ENCODE measurements at places on chromosomes 3 and 15.

DNA sequence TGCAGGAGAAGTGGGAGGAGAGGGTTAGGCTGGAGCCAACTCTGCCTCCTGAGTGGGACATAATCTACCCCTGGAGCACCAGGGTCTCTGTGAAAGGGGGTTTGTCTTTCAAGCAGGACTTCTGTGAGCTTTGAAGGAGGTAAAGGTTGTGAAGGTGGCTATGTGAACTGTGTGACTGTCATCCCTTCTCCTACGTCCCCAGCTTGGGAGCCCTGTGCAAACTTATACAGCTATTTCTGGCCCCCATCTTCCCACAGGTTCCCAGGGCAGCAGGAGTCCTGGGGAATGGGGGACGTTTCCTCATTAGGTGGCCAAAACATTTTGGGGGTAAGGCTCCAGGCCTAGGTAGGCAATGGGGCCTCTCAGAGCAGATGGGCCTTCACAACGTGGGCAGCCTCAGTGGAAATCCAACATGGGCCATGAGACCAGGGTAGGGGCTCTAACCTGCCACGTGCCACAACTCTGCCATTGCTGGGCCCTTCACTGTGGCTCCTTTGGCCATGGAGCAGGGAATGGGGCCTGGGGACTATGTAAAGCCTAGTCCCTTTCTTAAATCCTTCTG lies 3.5 kb downstream of the VIPR1 start:
- no peak for DNase-seq

- DNase-seq, result no peak
Measured at GRCh38 chr3:107904536-107905066, 186.2 kb downstream of the CD47 start.

GRCh38 chr3:153829606-153830170 lies 291.5 kb upstream of the ARHGEF26 start:
- DNase-seq, result no peak

DNA sequence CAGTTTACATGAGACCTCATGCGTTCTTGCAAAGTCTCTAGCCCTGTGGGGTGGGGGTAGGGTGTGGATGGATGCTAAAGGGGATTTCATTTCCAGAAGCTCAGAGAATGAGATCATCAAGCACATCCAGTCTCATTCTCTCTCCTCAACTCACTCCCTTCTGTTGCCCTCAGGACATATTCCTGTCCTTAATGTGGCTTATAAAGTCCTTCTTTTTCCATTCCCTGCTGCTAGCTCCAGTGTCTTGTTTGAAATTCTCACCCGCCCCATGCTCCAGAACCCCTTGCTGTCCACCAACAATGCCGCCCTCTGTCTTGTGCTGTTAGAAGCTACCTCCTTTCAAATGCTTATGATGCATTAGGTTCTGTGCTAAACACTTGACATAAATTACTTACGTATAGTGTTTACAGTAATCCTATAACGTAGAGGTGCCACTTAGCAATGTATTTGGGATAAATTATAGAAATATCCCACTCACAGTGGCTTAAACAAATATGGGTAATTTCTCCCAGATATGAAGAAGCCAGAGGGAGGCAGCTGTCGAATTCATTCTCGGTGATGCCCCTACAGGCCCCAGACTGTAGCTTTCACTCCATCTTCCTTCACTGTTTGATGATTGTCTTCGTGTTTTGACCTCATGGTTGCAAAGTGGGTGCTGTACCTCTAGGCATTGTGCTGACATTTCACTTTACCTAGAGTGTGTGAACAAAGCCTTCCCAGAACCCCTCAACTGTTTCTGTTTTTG lies 273.1 kb upstream of the TBL1XR1 start:
- DNase-seq, result no peak

GRCh38 chr15:84929795-84930603 lies 45.5 kb downstream of the SLC28A1 start:
- DNase-seq, result no peak

All from HEK293T (cell line).